Stomach (tissue), 19 donors: ENCODE measurements at places on chromosomes 4 and X. TPM values are rescaled to one million over a fixed set of nuclear protein-coding genes. Genes with fewer than 3 reads are reported as not detected.

LGI2 gene
- not detected for total RNA-seq

NR3C2 gene
- total RNA-seq = 15.4 TPM

GAB3 gene
- total RNA-seq = 0.58 TPM

BMPR1B gene
- total RNA-seq = not detected

AMTN gene
- not detected for total RNA-seq

GRCh38 chr4:14092741-14093140 is 465.2 kb upstream of the BOD1L1 start:
- no peak for DNase-seq

GRCh38 chr4:179195887-179196286 is 1753.7 kb upstream of the AGA start:
- no peak for DNase-seq

GRCh38 chrX:132393085-132393484 is 95.8 kb downstream of the MBNL3 start:
- DNase-seq = no peak

GRCh38 chrX:47458528-47458927 is 24.5 kb downstream of the ZNF41 start:
- DNase-seq = no peak

DNA sequence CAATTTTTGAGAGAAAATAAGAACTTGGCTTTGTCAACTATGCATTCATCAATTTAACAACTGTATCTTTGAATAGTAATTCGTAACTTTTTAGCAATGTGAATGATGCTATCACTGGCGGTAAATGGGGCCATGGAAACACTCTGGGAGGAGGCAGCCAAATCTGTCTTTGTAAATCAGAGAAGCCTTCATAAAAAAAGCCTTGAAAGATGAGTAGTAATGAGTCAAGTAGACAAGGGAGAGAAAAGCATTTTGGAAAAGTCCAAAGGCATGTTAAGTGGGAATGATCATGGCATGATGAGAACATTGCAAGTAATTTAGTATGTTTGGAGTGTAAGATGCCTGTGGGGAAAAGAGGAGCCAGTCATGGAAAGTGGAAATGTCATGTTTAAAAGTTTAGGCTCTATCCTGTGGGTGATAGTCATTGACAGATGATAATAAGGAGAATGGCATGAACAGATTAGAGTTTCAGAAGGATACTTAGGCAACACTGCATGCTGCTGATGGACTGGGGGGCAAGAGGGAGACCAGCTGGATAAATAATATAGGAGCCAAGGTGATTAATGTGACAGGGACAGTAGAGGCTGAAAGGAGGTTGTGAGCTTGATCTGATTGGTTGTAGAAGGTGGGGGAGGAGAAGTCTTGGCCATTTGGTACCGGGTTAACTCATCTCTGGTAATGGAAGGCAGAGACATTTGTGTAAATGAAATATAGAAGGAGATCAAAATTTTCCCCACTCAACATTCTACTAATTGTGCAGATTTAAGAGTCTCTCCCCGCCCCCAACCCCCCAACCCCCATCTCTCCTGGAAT is 16.3 kb downstream of the SPRY1 start:
- DNase-seq = no peak

- no peak for DNase-seq
Observed at GRCh38 chr4:169208516-169208915, 62.2 kb downstream of the SH3RF1 start.

DNA sequence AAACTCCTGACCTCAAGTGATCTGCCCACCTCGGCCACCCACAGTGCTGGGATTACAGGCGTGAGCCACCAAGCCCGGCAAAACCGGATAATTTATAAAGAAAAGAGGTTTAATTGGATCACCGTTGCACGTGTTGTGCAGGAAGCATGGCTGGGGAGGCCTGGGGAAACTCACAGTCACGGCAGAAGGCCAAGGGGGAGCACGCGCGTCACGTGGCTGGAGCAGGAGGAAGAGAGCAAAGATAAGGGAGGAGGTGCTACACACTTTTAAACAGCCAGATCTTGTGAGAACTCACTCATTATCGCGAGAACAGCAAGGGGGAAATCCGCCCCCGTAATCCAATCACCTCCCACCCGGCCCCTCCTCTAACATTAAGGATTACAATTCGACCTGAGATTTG is 177.9 kb upstream of the TENM3 start:
- DNase-seq = no peak

DNA sequence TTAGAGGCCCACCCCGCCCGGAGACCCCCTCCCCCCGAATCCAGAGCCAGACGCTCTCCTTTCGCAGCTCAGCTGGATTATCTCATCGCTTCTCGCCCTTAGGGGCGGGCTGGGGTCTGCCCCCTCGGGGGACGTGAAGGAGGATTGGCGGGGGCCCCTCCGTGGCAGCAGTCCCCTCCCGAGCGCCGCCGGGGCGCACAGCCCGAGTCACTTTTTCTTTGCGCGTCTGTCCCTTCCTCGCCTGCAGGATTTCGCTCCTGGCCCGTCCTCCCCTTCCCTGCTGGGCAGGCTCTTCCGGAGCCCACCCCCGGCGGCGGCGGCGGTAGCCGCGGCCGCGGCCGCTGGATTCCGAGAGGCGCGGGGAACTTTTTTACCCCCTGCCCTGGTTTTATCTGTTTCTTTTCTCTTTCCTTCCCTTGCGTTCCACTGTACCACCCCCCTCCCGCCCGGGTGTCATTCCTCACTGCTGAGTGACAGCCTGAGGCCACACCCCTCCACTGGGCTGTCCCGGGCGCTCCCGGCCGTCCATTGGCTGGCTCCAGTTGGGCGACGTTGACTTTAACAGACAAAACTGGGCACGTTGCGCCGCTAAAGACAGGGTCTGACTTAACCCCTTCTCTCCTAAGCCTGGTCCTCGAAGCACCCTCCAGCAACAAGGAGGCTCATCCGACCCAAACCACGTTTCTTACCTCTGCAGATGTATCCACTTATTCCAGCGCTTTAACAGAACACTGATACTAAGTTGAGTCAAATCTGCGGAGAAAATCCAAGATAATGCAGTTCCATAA is 492 bp upstream of the NKX3-2 start:
- peak; percentile 63 for DNase-seq
